Caki2 (cell line): ENCODE measurements at places on chromosomes 1 and 21.

DNA sequence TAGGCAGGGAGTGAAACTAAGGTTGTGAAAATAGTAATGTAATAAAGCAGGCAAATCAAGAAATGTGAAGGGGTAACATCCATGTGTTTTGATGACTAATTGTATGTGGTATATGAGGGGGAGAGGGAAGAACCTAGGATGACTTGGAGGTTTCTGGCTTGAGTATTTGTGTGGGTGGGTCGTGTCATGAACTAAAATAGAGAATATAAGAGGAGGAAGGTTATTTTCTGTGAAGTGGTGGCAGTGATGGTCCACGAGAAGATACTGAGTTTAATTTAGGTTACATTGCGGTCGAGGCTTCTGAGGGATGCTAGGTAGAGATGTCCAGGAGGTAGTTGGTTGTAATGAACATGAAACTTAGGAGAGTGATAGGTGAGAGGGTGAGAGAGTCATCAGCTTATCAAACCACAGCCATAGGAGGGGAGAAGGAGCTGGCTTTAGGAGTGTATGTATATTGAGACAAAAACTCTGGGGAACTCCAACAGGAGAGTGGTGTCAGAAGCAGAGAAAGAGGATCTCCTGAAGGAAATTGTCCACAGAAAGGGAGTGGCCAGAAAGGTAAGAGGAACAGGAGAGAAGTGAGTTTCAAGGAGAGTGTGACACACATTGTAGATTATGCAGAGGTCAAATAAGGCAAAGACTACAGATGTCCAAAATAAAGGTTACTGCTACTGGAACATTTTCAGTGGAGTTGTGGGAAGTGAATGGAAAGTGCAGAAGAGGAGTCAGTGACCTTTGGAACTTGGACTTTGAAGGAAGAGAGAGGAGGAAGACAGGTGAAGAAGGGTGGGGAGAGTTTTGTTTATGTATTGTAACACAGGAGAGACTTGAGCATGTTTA, 89.0 kb upstream of the MACF1 start:
- DNase-seq: no peak

DNA sequence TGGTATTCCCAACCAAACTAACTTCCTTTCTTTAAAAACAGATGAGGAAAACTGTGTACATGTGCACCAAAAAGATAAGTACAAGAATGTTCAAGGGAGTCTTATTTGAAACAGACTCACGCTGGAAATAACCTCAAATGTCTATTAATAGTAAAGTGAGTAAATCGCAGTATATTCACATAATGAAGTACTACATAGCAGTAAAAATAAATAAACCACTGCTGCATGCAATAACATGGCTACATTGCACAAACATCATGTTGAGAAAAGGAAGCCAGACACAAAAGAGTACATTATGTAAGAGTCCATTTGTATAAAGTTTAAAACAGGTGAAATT, 5.2 kb upstream of the DENND2D start:
- DNase-seq: no peak

DNA sequence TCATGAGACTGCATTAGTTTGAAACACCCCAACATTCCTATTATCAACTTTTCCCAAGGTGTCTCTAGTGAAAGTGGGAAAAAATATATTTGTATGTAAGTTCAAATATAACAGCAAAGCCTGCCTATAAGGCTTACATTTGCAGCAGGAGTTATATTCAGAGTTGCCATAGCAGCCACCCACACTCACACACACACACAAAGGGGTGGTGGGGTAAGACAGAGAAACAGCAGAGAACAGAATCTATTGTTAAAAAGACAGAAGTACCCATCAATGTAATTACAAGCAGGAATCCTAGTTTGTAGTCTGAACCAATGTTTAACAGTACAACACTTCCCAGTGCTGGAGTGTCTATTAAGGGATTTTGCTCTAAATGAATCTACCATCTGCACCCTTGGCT, 55.0 kb downstream of the PLPPR5 start:
- DNase-seq: no peak

- no peak for DNase-seq
These were observed 3.7 kb upstream of the JAM2 start for GRCh38 chr21:25635310-25635709.

- DNase-seq: peak; percentile 50
These were observed 365.5 kb upstream of the SGIP1 start for GRCh38 chr1:66168467-66168887.

DNA sequence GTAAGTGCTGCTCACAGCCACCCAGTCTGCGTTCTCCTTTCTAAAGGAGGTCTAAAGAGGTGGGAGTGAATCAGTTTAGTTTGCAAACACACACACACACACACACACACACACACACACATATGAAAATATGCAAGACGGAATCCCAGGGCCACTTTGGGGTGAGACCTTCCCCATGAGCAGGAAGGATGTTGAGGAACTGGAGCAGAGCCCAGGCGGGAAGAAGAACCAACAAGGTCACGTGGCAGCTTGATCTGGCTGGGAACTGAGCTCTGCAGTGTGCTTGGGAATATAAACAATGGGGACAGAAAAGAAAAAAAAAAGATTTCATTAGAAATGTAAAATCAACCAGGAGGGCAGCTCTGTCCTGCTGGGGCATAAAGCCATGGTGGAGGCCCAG, 32.6 kb downstream of the OR2G3 start:
- no peak for DNase-seq

GRCh38 chr1:200399860-200400259, 10.0 kb downstream of the ZNF281 start:
- no peak for DNase-seq

DNA sequence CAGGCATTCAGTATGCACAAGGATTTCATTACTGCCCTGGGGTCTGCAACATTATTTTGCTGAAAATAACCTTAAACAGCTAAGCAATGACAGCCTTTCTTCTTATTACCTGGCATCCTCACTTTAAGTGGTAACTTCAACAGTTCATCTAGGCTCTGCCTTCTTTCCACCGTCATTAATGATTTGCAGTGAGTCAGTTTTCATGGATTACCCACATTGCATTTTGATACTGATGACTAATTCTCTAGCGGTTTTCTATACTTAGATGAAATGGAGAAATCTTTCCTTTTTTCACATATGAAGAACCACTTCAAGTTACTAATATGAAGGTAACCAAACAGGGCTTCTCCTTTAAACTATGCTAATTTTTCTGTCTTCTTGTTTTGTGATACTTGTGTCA, 226.9 kb upstream of the TMPRSS15 start:
- peak; percentile 7 for DNase-seq
